MCF 10A (cell line): ENCODE measurements at places on chromosomes 7 and 10. TPM values are rescaled to one million over a fixed set of nuclear protein-coding genes. Genes with fewer than 3 reads are reported as not detected.

DNA sequence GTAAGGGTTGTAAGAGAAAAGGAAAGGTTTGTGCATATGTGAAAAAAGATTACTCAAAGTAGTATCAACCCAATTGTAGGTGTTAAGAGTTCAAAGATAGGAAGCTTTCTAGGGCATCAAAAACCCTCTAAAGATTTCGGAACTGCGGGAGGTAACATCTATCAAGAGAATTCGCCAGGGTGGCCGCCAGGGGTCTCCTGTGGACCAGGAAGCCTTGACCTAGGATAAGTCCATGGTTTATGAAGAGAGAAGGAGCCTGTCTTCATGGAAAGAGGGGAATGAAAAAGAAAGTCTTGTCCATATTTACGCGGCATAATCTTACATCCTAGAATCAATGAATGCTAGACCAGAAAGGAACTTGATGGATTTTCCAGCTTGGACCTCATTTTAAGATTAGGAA, 140.7 kb upstream of the CALCR start:
- H3K36me3 ChIP-seq, result no peaks in the 10 kb centered on the region
- peaks cover 18% of the 10 kb centered on the region for H3K4me1 ChIP-seq
- DNase-seq, result peak; percentile 54
- H3K27ac ChIP-seq, result no peak overlapping the region
- peaks cover 74% of the 10 kb centered on the region for H3K27me3 ChIP-seq
- H3K4me3 ChIP-seq, result no peak overlapping the region

The SORBS1 gene
- total RNA-seq, result 0.61 and 1.0 TPM in 2 replicates

The PAOX gene
- total RNA-seq, result 1.2 and 1.8 TPM in 2 replicates

The FAM25G gene
- not detected in 2 replicates for total RNA-seq

The NUTM2D gene
- 2.0 and 2.3 TPM in 2 replicates for total RNA-seq

GRCh38 chr7:148694631-148695030, 4.1 kb upstream of the CUL1 start:
- no peaks in the 10 kb centered on the region for H3K36me3 ChIP-seq
- H3K27me3 ChIP-seq, result peaks cover 13% of the 10 kb centered on the region
- no peak overlapping the region for H3K27ac ChIP-seq
- no peak overlapping the region for H3K4me3 ChIP-seq
- no peak for DNase-seq
- H3K4me1 ChIP-seq, result peaks cover 14% of the 10 kb centered on the region

The PDGFA gene
- 20.1 and 26.6 TPM in 2 replicates for total RNA-seq

The TMEM26 gene
- not detected in 2 replicates for total RNA-seq

- H3K27ac ChIP-seq, result no peak overlapping the region
- DNase-seq, result no peak
- H3K4me1 ChIP-seq, result no peaks in the 10 kb centered on the region
- no peak overlapping the region for H3K4me3 ChIP-seq
These were observed 336.0 kb downstream of the ADARB2 start for GRCh38 chr10:1401071-1401965.

- no peak overlapping the region for H3K27ac ChIP-seq
- H3K27me3 ChIP-seq, result no peaks in the 10 kb centered on the region
- no peaks in the 10 kb centered on the region for H3K36me3 ChIP-seq
- no peaks in the 10 kb centered on the region for H3K4me1 ChIP-seq
- no peak for DNase-seq
These were observed 12.8 kb downstream of the FLNC start for GRCh38 chr7:128842674-128843641.

GRCh38 chr7:2567679-2568278, 9.0 kb downstream of the IQCE start:
- H3K27me3 ChIP-seq, result no peaks in the 10 kb centered on the region
- H3K27ac ChIP-seq, result no peak overlapping the region
- H3K4me1 ChIP-seq, result no peaks in the 10 kb centered on the region
- DNase-seq, result peak; percentile 6
- peaks cover 21% of the 10 kb centered on the region for H3K36me3 ChIP-seq
- no peak overlapping the region for H3K4me3 ChIP-seq

- H3K27ac ChIP-seq, result peak overlapping the region; percentile 26
- H3K4me3 ChIP-seq, result peak overlapping the region; percentile 3
- H3K36me3 ChIP-seq, result no peaks in the 10 kb centered on the region
- H3K27me3 ChIP-seq, result no peaks in the 10 kb centered on the region
- H3K4me1 ChIP-seq, result peaks cover 12% of the 10 kb centered on the region
- DNase-seq, result peak; percentile 80
These were observed 59.9 kb downstream of the PON1 start for GRCh38 chr7:95264363-95264891.

DNA sequence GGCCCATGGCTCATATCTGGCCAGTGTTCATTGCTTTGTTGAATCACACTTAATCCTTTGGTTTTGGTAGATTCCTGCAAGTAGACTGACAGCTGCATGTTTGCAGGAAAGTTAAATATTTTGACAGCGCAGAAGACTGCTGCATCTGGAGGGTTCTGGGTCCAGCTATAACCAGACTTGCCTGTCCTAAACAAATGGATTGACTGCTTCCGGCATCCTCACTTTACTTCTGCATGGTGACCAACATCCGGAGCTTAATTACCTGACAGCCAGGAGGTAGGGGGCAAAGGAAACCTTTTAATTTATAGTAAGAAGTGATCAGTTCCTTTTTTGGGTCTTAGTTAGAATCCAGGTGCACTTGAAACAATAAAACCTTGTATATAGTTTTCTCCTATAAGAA, 263.3 kb downstream of the SNX10 start:
- no peak overlapping the region for H3K27ac ChIP-seq
- H3K4me1 ChIP-seq, result peaks cover 12% of the 10 kb centered on the region
- no peaks in the 10 kb centered on the region for H3K27me3 ChIP-seq
